ENCODE measurements at places on chromosomes 16 and 17. TPM values are rescaled to one million over a fixed set of nuclear protein-coding genes. Genes with fewer than 3 reads are reported as not detected.

Gene GABARAP
- polyA plus RNA-seq: 485 TPM

Gene REXO5
- polyA plus RNA-seq: 3.1 TPM

Gene FOXN1
- 0.01 TPM for polyA plus RNA-seq

Gene ADGRG3
- 15.7 TPM for polyA plus RNA-seq

Gene LGALS3BP
- polyA plus RNA-seq: 220 TPM

Gene TBC1D3I
- 0.66 TPM for polyA plus RNA-seq

Gene VASN
- polyA plus RNA-seq: 13.3 TPM

Gene TLCD2
- 16.6 TPM for polyA plus RNA-seq

Gene C1QTNF8
- not detected for polyA plus RNA-seq

Gene HEATR9
- polyA plus RNA-seq: 0.04 TPM

Gene HSF5
- 0.11 TPM for polyA plus RNA-seq

Gene TBC1D3G
- 6.2 TPM for polyA plus RNA-seq

Gene RPL38
- 2,297 TPM for polyA plus RNA-seq

Gene NTN3
- 0.24 TPM for polyA plus RNA-seq

Gene MEIOC
- polyA plus RNA-seq: not detected

Gene NOS2
- polyA plus RNA-seq: 0.34 TPM

Gene CNTD1
- polyA plus RNA-seq: 0.20 TPM

Gene TAT
- polyA plus RNA-seq: 0.11 TPM

Gene VTN
- polyA plus RNA-seq: 2.1 TPM

Gene CA4
- polyA plus RNA-seq: 57.0 TPM

Gene ZG16B
- not detected for polyA plus RNA-seq

Gene CDC6
- 1.4 TPM for polyA plus RNA-seq

Gene UBFD1
- 14.3 TPM for polyA plus RNA-seq

Gene FGF11
- 0.86 TPM for polyA plus RNA-seq

Gene PHOSPHO1
- polyA plus RNA-seq: 1.2 TPM

Gene RASD1
- 36.7 TPM for polyA plus RNA-seq

Gene SKAP1
- polyA plus RNA-seq: 1.4 TPM

Gene RGS9
- polyA plus RNA-seq: 0.86 TPM

Gene KRTAP4-3
- polyA plus RNA-seq: not detected

Gene KRT33B
- not detected for polyA plus RNA-seq

Gene KCNJ12
- 2.1 TPM for polyA plus RNA-seq

Gene ALDH3A1
- 0.28 TPM for polyA plus RNA-seq

Gene MT1M
- 108 TPM for polyA plus RNA-seq

Gene CCL7
- polyA plus RNA-seq: not detected

Gene ASIC2
- not detected for polyA plus RNA-seq

Gene CHST6
- 0.06 TPM for polyA plus RNA-seq

Gene PTGES3L
- polyA plus RNA-seq: 0.40 TPM

Gene SOCS1
- polyA plus RNA-seq: 29.7 TPM

Gene DBNDD1
- 0.56 TPM for polyA plus RNA-seq

Gene DPEP1
- polyA plus RNA-seq: 0.16 TPM

Gene PPY
- not detected for polyA plus RNA-seq

Gene TBC1D10B
- polyA plus RNA-seq: 12.4 TPM

Gene ST6GALNAC2
- 4.2 TPM for polyA plus RNA-seq

Data from adipose tissue (tissue), 3 donors.